ENCODE measurements at places on chromosomes 13 and 19. TPM values are rescaled to one million over a fixed set of nuclear protein-coding genes. Genes with fewer than 3 reads are reported as not detected.

Gene KLK13
- total RNA-seq, result 3.2 TPM

Gene TMC4
- 60.3 TPM for total RNA-seq

Gene ANKRD24
- total RNA-seq, result 1.7 TPM

Gene ZNF540
- not detected for total RNA-seq
